ENCODE measurements at places on chromosomes 16 and 17.

- DNase-seq = peak; percentile 89
Observed at GRCh38 chr17:38967290-38967738, at the start of gene FBXO47. Gene FBXO47 (minus strand): TSS chr17:38967403. CDS start chr17:38963025, 4,378 bp downstream.

GRCh38 chr16:72122916-72123315 lies 29.3 kb downstream of the DHX38 start:
- DNase-seq = no peak

GRCh38 chr17:44604116-44604761 lies 47.0 kb downstream of the FZD2 start:
- DNase-seq = no peak

GRCh38 chr16:46649588-46650253 lies 28.5 kb upstream of the SHCBP1 start:
- no peak for DNase-seq

- no peak for DNase-seq
Observed at GRCh38 chr17:66716236-66717026, 118.5 kb upstream of the CACNG5 start.

- no peak for DNase-seq
Observed at GRCh38 chr17:65774787-65775186, 213.3 kb upstream of the AXIN2 start.

- DNase-seq = no peak
Observed at GRCh38 chr16:66569131-66569530, 2.9 kb downstream of the CMTM1 start.

DNA sequence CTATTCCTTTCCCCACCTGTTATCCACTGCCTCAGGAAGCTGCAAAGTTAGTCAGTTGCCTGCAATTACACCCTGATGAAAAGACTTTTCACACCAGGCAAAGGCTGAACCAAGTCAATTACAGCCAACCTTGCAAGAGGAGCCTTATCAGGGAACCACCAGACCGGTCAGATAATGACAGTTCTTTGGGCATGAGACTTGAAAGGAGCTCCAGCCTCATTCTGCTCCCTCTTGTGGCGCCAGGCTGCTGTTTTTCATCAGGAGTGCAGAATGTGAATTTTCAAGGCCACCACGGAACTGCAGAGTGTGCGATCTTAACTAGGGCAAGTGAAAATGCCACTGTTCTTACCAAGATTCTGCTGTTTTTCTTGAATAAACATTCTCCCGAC lies 22.5 kb downstream of the DNAI2 start:
- peak; percentile 39 for DNase-seq

GRCh38 chr17:9239793-9240658 lies 218.7 kb downstream of the NTN1 start:
- peak; percentile 82 for DNase-seq

- DNase-seq = no peak
Observed at GRCh38 chr17:30552994-30553566, 75.9 kb downstream of the GOSR1 start.

- no peak for DNase-seq
Observed at GRCh38 chr17:1521086-1521640, 4.8 kb upstream of the INPP5K start.

DNA sequence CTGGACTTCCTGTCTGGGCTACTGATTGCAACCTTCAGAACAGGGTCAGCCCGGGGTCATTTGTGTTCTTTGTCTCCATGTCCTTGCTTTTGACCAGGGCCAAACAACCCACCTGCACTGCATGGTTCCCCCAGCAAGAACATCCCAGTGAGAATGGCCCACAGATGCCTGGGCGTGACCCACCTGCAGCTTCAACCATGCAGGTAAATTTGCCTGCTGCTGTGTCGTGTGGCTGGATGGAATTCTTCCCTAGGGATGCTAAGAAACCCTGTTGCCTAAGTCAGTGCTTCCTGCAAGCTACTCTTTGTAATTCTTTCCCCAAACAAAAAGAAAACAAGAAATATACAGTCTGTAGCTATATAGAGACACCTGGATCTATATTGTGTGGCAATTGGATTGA lies 12.5 kb downstream of the CDH13 start:
- DNase-seq = no peak

DNA sequence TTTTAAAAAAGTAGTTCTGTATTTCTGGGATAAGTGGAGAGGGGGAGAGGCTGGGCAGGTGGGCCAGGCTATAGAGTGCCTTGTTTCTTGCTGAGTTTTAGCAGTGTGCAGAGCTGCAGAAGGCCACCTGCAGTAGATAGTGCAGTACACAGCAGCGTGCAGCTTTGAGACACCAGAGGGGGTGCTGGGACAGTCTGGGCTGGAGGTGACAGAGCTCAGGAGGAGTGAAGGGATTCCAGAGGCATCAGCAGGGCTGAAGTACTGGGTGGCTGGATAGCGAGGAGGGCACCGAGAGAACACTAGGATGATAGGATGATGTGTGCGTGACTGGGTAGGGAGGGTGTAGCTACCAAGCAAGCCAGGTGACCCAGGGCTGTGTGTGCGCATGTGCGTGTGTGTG lies 26.6 kb downstream of the LCMT1 start:
- DNase-seq = no peak

GRCh38 chr16:8986111-8986510 lies 22.4 kb upstream of the USP7 start:
- DNase-seq = no peak

DNA sequence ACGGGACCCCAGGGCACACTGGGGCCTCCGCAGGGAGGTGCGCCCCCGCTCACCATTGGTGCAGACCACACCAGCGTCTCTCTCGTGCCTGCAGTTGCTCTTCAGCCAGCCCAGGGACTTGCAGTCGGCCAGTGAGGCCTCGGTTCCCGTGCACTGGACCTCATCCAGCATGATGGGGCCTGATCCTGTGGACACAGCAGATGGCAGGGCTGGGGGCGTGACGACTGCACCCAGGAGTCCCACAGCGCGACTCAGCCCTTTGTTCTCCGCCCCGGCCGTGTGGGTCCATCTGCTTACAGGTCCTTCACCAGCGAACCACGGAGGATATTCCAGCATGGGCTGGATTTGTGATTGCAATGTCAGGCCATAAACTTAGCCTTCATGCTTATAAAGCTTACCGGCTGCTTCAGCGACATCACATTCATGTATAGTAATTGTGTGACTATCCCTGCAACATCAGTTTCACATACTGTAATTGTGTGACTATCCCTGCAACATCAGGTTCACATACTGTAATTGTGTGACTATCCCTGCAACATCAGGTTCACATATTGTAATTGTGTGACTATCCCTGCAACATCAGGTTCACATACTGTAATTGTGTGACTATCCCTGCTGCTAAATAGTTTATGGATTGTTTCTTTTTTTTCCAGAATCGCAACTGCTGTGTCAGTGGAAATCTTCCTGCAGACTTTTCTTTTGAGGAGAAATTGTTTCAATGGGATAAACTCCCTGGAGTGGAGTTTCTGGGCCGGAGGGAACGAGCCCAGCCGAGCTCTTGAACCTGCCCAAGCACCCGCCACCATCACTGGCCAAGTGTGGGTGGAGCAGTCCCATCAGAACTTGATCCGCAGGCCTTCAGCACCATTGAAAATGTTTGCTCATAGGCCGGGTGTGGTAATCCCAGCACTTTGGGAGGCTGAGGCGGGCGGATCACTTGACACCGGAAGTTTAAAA lies 4.8 kb downstream of the LGALS3BP start:
- no peak for DNase-seq

DNA sequence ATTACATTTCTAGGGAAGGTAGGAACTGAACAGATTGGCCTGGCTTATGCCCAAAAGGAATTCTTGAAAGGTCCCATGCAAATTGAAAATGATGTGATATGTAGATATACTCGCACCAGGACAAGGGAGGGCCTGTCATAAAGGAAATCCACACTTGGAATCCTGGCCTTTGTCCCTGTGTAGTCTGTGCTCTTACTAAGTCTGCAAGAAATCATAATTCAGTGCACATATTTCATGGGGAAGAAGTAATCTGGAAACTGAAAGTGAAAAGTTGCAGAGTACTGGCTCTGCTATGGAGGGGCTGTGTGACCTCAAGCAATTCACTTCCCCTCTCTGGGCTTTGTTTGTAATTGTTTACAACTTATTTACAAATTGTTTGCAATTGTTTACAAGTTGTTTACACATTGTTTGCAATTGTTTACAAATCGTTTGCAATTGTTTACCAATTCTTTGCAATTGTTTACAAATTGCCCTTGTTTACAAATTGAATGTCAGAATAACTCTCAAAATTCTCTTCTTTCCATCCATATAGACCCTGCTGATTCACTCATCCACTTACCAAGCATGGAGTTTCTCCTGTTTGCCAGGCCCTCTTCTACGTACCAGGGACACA lies 12.9 kb downstream of the SCNN1G start:
- no peak for DNase-seq

GRCh38 chr17:34011599-34011998 lies 243.5 kb upstream of the CCL2 start:
- DNase-seq = no peak

- DNase-seq = no peak
Observed at GRCh38 chr16:49587511-49587910, 213.9 kb downstream of the C16orf78 start.

GRCh38 chr16:276426-277077 lies 808 bp upstream of the RGS11 start:
- DNase-seq = no peak

DNA sequence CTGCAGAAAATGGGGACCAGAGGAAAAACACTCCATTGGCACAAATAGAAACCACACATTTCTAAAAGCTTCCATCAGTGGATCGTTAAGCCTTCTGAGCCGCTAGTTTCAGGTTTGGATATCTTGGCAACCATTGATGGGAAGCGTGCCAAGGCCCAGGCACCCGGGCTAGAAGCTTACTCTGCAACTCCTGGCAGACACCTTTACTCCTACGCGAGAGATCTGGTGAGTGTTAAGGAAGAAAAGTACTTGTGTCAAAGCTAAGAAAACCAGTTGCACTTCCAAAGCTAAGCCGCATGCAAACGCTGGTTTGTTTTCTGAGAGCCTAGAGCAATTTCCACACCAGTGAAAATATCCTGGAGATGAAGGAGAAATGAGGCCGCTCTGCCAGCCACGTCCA lies 472.4 kb downstream of the PMP22 start:
- DNase-seq = no peak

DNA sequence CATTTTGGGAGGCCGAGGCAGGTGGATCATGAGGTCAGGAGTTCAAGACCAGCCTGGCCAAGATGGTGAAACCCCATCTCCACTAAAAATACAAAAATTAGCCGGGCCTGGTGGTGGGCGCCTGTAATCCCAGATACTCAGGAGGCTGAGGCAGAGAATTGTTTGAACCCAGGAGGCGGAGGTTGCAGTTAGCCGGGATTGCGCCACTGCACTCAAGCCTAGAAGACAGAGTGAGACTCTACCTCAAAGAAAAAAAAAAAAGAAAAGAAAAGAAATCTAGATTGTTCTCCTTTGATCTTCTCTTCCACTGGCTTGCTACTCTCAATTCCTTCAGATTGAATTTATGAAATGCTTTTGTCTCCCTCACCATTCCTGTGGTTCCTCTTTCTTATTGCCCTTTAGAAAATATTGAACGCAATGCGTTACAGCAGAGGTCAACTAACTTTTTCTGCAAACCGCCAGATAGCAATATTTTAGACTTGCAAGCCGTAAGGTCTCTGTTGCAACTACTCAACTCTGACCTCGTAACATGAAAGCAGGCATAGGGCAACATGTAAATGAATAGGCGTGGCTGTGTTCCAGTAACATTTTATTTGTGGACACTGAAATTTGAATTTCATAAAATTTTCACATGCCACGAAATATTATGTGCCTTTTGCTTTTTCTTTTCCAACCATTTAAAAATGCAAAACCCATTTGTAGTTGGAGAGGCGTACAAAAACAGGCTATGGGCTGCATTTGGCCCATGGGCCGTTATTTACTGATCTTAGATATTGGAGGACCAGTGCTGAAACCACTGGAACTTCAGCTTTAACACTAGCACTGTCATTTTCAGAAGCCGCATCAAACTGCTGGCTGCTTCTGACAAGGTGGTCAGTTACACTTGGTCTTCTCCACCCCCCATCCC lies 24.8 kb downstream of the PITPNC1 start:
- DNase-seq = no peak

GRCh38 chr17:49734515-49735490 lies 27.0 kb upstream of the SLC35B1 start:
- DNase-seq = no peak

DNA sequence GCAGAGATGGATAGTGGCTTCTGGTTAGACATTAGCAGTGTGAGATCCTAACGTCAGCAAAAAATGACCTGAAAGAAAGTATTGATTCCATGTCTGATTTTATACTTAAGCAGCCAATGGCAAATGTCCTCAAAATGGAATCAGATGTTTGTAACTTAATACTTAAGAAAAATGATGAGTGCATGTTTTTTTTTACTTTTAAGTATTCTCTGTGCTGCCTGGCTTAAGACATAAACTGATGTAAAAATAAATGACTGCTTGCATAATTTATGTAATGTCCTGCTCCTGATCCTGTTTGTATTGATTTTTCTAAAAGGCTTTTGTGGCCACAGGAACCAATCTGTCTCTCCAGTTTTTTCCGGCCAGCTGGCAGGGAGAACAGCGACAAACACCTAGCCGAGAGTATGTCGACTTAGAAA lies 7.4 kb downstream of the CBFB start:
- DNase-seq = no peak

- DNase-seq = no peak
Observed at GRCh38 chr16:89344846-89345611, 127.5 kb downstream of the ZNF778 start.

DNA sequence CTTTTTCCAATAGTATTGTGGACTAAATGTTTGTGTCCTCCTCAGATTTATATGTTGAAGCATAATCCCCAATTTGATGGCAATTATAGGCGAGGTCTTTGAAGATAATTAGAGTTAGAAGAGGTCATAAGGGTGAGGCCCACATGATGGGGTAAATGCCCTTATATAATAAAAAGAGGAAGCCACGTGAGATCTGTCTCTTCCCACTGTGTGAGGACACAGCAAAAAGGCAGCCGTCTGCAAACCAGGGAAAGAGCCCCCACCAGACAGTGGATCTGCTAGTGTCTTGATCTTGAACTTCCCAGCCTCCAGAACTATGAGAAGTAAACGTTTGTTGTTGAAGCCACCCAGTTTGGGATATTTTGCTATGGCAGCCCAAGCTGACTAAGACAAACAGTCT lies 76.0 kb downstream of the LYRM1 start:
- DNase-seq = no peak

- peak; percentile 18 for DNase-seq
Observed at GRCh38 chr16:53061701-53062159, 6.9 kb downstream of the CHD9 start.

DNA sequence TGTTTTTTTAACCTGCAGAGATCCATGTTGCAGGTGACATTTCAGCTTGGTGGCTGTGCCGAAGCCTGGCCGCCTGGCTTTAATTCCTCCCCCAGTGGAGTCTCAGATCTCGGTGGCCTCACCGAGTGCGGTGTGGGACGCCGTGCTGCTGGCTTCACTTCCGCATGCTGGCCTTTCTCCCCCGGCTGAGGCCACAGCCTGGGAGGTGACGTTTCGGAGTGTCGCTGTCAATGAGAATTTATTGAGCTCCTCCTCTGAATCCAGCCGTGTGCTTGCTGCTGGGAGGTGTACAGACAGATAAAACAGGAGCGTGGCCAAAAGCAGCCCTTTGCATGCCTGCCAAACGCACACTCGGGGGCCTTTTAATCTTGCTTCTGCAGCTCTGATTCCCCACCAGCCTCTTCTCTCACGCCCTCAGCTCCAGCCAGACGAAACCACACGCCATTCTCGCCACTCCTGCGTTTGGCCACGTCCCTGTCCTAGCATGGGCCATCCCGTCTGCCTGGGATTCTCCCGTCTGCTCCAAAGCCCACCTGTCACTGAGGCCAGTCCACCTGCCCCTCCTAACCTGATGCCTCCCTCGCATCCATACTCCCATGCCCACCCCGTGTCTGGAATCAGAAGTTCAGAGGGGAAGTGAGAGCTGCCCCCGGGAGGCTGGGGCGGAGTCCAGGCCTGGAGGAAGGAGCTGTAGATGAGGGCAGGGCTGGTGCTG lies 3.6 kb downstream of the GSE1 start:
- peak; percentile 43 for DNase-seq

GRCh38 chr16:27363797-27364196 lies 38.2 kb upstream of the IL21R start:
- DNase-seq = no peak

Data from CD4-positive, alpha-beta T cell treated with Interferon alpha-2 for 1 hour (primary cell).